Stimulated activated CD8-positive, alpha-beta memory T cell treated with anti-CD3 and anti-CD28 coated beads, Interleukin-12 subunit alpha, Interleukin-12 subunit beta, amount 100 ng/mL, for 1 hour (primary cell): ENCODE measurements at places on chromosomes 12 and 14.
A peak's percentile ranks its signal among the peaks of the same experiment; 100 is the strongest.

- DNase-seq = no peak
Measured at GRCh38 chr14:74863274-74863673, 12.7 kb downstream of the PROX2 start.

DNA sequence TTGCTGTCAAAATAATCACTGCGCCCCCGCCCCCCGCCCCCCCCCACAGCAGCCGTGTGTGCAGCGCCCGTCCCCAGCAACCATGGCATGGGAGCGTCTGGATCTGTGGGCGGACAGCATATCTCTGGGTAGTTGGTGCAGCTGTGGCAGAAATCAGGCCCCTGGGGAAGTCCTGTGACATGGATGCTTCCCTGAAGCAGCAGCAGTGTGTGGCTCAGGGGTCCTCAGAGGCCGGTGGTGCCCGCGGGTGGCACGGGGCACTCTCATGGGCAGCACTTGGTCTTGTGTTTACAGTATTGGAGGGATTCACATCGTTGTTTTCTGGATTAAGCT lies 19.2 kb downstream of the XRCC3 start:
- no peak for DNase-seq

- no peak for DNase-seq
Measured at GRCh38 chr12:25710128-25710527, 157.0 kb upstream of the LMNTD1 start.

DNA sequence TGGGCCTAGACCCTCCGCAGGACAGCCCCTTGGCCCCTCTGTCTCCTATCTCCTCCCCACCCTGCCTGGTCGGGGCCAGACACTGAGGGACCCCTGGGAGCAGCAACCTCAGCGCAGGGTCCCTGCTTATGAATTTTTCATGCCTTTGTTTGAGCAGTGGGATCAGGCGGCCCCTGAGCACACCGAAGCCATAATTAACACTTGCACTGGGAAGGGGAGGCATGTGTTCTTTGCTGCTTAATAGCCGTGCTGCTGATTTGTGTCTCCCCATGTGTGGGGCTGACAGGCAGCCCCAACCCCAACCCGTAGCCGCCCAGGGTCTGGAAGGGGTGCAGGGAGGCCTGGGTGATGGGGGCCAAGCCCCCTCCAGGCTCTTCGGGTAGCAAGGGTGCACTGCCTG lies 52.7 kb downstream of the FBRSL1 start:
- no peak for DNase-seq

DNA sequence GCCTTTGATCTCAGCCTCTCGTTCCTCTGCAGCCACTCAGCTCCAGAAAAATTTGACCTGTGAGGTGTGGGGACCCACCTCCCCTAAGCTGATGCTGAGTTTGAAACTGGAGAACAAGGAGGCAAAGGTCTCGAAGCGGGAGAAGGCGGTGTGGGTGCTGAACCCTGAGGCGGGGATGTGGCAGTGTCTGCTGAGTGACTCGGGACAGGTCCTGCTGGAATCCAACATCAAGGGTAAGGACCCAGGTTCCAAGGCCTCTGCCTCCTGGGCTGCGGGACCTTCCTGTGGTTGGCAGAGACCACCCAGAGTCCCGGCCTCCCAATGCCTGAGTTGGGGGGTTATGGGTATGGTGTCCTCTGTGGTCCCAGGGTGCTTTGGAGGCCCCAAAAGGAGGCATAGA lies 4.5 kb upstream of the GPR162 start:
- no peak for DNase-seq

DNA sequence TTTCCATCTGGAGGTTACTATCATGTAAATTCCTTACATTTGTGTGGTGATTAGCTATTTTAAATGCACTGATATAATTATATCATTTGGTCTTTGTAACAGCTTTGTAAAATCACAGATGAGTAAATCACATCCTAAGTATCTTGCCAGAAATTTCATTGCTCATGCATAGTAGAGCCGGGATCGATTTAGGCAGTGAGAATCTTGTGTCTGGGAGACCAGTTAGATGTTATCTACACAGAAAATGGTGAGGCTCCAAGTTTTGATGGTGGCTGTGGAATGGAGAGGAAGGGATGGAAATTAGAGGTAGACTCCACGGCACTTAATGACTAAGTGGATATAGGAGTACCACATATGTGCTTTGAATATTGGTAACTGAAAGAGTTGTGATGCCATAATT lies 156.3 kb downstream of the MSRB3 start:
- no peak for DNase-seq

DNA sequence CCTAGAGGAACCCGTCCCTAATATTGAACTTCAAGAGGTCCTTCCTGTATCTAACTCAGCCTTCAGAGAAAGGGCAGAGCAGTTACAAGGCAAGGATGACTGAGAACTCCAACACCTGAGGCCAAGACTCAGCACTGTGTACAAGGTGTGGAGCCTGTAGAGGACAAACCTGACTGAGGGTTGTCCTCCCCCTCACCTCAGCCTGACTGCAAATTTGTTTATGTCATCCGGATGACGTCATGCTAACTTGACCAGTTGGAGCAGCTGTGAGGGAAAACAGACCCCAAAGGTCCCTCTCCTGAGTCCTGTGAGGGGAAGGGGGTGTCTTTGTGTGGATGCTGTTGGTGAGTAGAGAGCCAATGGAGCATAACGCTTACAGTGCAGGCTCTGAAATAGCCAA lies 4.3 kb downstream of the CRACR2A start:
- no peak for DNase-seq

GRCh38 chr12:63770375-63770774 lies 9.3 kb upstream of the RXYLT1 start:
- DNase-seq = no peak

DNA sequence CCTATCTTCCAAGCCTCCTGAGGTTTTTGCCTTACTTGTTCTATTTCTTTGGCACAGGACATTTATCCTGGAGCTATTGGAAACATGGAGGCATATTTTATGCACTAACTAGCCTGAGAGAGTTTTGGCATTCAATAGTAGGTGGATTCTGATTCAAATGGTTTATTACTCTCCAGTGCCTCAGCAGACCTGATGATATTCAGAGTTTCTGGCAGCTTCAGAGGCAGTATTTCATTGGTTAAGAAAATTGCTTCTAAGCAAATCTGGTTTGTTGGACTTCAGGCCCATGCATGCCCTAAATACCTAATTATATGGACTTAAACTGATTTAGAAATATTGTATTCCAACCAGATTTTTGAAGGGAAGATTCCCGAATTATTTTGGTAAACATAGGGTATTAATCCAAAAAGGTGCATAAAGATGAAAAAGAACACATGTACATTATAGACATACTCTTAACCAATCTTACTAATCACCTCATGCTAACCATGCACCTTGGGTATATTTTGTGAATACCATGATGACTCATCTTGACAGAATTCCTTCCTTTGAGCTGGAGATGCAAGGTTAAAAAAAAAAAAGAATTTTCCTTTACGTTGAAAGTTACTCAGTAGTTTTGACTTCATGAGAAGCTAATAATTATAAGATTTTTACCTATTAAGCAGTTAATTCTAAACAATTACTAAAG lies 44.3 kb upstream of the KTN1 start:
- DNase-seq = no peak

- no peak for DNase-seq
Measured at GRCh38 chr14:23929136-23929535, 24.4 kb upstream of the DHRS4 start.

DNA sequence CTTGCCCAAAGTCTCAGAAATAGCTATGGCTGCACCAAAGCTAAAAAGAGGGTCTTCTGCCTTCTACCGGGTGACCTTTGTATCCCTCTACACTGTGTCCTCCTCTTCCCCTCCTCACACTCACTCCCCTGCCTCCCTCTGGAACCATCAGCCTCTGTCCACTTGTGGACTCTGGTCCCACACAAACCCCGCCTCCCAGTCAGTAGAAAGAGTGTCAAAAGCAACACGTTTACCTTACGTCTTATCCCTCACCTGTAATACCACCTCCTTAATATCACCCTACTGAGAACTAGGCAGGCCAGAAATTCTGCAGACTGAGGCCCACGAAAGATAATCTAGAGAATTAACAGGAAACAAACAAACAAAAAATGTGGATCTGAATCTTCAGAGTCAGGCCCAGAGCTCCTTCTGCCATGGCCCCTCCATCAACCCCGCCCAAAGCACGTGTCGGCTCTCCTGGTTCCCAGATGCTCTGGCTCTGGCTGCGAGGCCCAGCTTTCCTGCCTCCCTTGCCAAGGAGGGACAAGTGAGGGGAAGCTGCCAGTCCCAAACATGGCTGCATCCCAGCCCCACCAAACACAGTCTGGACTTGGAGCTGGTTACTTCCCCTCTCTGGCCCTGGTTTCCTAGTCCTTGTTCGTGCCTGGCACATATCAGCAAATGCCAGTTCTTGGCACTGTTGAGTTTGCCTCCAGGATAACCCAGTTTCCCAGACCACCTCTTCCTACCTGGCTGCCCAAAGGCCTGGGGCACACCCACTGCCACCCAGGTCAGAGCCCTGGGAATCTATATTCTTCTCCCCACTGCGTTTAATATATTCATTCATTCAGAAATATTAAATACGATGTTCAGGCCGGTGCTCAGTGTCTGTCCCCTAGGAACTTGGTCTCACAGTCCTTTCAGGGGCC lies 2.7 kb downstream of the ACTN1 start:
- DNase-seq = no peak

DNA sequence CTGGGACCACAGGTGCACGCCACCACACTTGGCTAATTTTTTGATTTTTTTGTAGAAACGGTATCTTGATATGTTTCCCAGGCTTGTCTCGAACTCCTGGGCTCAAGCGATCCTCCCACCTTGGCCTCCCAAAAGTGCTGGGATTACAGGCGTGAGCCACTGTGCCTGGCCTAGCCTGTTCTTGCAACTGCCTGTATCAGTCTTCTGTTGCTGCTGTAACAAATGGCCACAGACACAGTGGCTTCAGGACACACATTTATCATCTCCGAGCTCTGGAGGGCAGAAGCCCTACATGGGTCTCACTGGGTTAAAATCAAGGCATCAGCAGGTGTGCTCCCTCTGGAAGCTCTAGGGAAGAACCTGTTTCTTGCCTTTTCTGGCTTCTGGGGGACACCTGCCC lies 79.9 kb upstream of the NCOR2 start:
- DNase-seq = no peak

DNA sequence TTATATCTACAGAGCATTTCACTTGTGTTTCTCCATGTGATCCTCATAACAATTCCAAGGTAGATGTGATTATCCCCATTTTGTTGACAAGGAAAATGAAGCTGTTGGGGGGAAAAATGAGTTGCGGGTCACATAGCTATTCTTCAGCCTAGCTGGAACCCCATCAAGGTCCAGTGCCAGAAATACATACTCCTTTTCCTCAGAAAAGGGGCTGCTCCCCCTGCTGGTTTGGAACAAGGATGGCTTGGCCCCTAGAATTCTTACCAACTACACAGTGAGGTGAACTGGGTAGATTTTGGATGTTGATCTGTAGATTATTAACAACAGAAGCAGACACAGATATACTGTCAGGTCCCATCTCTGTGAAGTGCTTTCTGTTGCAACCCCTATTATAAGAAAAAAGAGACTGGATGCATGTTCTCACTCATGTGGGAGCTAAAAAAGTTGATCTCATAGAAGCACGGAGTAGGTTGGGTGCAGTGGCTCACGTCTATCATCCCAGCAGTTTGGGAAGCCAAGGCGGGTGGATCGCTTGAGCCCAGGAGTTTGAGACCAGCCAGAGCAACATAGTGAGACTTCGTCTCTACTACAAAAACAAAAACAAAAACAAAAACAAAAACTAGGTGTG lies 8.9 kb downstream of the IKZF4 start:
- DNase-seq = no peak

DNA sequence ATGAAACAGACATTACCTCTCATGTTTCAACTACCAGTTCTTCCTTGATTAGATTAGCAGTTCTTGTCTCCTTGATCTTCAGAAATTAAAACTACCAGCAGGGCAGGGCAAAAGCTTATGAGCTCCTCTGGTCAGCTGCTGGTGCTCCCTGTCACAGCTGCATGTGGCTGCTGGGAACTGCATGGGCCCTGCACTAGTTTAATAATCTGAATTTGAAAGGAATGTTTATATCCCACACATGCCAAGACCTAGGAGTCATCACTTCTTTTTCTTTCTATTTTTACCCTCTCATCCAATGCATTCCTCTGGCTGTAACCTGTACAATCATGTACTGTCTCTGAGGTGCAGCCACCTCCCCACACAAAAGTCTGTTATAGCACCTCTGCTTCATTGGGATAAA lies 73.9 kb downstream of the ARMH4 start:
- no peak for DNase-seq

DNA sequence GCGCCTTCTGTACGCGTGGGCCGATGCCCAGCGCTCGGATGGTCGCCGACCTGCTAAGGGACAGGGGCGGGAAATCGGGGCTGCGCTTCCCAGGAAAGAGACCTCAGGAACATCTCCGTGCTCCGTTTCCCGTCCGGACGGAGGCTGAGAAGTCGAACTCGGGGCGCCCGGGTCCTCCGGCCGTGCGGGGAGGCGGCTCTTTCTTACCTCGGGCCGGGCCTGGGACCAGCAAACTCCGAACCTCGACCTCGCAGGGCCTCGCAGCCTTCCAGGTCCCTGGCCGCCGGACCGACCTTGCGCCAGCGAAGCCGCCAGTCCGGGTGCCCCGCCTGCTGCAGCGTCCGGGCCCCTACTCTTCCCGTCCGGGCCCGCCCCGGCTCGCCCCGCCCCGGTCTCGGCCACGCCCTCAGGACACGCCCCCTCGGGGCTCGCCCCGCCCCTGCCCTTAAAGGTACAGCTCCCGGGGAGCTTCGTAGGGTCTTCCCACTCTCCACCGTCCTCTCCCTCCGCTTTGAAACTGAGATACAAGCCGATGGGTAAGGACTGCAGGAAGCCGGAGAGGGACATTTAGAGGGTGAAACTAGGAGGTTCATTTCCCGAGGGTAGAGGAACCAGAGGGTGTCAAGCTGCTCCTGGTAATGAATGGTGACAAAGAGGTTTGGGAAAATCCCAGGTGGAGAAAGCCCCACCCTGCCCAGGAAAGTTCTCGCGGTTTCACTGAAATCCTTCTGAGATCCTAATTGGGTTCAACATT lies at the start of gene SLC8B1:
SLC8B1 (minus strand) TSS at position 324 of the 754 bp plus-strand sequence. CDS start 2,231 bp downstream, outside the sequence.
- peak; percentile 81 for DNase-seq

GRCh38 chr12:41956353-41956752 lies 188.3 kb downstream of the GXYLT1 start:
- no peak for DNase-seq

DNA sequence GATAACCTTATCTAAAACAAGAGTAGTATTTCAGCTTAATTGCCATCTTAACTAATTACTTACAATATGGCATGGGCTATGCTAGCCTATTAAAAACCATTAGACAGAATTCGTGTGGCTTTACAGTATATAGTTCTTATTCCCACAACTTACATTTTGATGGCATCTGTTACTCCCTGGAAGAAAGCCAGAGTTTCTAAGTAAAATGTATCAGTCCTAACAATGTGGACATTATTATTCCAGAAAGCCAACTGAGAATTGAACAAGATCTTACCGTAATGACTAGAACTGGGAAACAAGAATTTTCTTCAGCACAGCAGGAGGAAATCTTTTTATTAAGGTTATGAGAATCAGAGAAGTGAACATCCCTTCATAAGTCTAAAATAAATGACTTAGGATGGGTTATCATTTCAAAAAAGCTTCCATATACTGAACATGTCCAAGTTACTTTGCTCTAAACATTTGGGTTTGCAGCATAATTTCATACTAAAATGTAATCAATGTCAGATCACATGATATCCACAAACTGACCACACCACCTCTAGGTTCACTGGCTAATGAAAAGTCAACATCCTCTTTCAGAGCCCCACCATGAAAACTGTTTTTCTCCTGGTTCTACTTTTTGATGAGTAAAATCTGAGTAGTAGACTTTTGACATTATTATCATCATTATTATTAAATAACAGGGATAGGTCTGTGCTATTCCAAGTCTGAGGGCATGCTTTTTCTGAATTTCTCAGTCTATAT lies 179.7 kb downstream of the SSPN start:
- DNase-seq = no peak

- no peak for DNase-seq
Measured at GRCh38 chr12:72031066-72031465, 92.4 kb downstream of the TPH2 start.
